ENCODE measurements at places on chromosomes 5 and 9.

DNA sequence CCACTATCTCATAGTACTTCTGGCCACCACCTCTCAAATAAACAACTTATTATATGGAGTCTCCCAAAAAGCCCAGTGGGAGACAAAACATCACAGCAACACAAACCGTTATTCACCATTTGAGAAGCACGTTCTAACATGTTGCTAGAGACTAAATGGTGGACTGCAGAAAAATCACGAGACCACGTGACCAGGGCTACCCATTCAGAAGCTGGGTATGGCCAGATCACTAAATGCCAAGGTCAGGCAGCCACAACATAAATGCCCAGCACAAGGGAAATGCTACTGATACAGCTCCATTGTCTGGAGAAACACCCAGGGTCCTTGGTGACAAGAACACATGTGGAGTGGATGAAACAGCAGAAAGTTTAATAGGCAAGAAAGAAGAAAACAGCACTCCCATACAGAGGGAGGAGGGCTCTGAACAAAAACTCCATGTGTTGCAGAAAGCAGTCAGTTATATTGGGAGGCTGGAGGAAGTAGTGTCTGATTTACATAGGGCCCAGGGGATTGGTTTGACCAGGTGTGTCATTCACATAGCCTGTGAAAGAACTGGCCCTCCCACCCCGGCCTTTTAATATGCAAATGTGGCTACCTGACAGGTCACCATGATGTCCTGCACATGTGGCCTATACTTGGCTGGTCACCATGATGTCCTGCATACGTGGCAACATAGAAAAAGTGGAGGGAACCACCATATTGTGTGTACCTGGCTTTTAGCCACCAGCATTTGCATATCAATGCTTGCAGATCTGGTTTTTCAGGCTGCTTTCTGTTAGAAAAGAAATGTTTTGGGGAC lies 97.2 kb downstream of the TRIM36 start:
- no peak for DNase-seq

DNA sequence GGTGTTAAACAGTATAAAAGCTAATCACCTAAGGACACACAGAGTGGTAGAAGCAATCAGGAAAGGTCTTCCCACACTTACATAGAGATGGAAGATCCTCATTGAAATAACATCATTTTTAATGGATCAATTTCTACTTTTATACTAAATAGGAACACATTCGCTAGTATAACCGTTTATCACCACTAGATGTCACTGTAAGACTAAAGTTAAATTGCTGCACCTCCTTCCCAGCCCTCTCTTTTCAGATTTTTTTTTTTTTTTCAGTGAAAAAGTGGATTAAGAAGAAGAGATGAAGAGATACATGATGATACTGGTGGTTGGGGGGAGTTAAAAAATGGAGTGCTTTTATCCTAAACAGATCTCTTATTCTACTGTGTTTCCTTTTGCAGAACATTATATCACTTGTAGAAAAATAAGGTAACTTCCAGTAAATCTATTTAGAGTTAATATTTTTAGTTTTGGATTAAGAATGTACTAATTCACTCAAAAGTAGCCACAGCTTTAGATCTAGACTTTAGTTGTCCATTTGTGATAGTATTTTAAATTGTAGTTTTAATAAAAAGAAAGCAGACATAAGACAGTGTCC lies 116.9 kb upstream of the ARRDC3 start:
- peak; percentile 83 for DNase-seq

GRCh38 chr5:10331341-10331796 lies 22.1 kb upstream of the MARCHF6 start:
- DNase-seq: no peak

DNA sequence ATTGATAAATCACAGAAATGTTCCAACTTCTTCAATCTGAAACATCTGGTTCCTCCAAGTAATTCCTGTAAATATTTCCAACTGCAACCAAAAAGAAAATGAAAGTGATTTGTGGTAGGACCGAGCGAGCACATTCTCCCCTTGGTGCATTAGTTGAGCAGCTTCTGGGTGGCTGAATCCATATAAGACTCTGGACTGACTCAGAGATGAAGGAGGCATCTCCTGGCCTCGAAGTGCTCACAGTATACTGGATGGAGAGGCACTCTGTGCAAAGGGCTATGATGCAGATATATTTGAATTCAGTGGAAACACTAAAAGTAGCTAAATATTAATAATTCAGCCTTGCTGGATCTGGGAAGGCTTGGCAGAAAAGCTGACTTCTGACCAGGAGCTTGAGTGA lies 265.0 kb downstream of the MARCHF11 start:
- DNase-seq: no peak

GRCh38 chr9:112366591-112366990 lies 13.3 kb upstream of the HSDL2 start:
- DNase-seq: no peak

- no peak for DNase-seq
These were observed 284.1 kb upstream of the PDE4D start for GRCh38 chr5:60177596-60177995.

- DNase-seq: no peak
These were observed 81.4 kb downstream of the PGM5 start for GRCh38 chr9:68437785-68438184.

- DNase-seq: no peak
These were observed 139.6 kb downstream of the GABRB2 start for GRCh38 chr5:161406880-161407279.

DNA sequence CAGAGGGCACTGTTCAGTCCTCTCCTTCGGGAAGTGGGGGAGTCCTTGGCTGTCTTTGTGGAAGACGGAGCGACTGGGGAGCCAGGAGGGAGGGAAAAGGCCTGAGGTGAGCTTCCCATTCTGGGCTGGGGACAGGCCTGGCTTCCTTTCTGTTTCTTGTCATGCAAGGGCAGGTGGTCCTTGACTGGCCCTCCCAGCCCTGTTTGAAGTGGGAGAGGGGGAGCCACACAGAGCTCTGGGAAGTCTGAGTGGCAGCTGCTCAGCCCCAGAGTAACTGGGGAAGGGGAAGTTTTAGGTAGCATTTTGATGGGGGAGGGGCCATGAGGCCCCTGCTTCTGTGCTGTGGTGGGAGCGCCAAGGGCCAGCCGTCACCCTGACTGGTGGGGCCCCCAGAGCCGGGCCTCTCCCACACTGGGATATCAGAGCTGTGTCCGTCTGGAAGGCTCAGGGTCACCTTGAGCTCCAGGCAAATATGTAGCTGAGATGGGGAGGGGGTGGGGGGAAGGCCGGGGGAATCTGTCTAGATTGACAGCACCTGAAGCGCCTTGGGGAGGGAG lies 6.5 kb downstream of the UNC5A start:
- no peak for DNase-seq

DNA sequence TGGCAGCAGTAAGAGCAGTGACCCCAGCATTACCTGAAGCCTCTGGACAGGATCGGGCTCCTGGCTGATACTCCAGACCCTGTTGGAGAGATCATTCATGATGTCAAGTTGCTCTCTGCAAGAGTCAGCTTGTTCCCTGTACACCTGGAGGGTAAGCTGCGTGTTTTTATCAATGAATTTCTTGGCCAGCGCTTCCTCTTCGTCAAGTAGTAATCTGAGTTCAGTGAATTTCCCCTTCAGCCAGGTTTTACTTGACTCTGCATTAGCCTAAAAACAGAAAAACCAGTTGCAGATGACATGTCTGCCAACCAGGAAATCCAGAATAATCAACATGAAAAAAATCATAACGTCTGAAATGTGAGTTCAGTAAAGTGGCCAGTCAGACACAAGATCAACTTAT lies 19.1 kb downstream of the TRIM14 start:
- DNase-seq: no peak

- no peak for DNase-seq
These were observed 95.7 kb upstream of the ALDH1B1 start for GRCh38 chr9:38296807-38297206.

DNA sequence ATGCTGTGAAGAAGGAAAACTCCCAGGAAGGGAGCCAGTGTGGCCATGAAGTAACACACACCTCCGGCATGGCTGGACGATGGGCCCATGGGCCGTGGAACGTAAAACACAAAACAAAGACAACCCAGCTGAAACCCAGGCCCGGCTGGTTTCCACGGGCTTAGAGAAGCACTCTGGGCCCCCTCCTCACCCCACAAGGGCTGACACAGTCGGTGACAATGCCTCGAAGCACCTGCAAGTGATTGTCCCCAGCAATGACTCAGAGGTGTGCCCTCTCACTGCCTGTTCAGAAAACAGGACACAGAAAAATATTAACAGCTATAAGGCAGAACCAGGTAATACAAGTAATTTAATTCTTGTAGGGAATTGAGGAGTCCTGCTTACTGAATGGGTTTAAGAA lies 135.3 kb downstream of the ROR2 start:
- DNase-seq: no peak

GRCh38 chr5:84130006-84130580 lies 254.6 kb downstream of the EDIL3 start:
- no peak for DNase-seq

DNA sequence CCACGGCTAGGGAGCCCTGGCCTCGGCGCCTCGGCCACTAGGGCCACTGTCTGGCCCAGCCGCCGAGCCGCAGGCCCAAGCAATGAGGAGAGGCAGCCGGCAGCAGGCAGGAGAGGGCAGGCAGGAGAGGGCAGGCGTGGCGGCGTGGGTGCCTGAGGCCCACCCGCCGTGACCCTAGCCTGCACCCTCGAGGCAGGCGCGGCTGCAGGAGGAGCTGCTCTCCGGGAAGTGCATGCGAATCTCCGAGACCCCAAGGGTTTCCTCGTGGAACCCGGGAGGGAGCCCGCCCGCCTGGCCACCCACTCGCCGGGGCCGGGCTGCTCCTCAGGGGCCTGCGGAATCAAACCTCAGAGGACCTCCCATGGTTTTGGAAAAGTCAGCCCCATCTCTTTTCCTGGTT lies 9.3 kb downstream of the GRIN1 start:
- DNase-seq: no peak

- DNase-seq: no peak
These were observed 278.0 kb upstream of the SMC2 start for GRCh38 chr9:103816146-103816545.

GRCh38 chr9:107034831-107035230 lies 171.9 kb downstream of the ZNF462 start:
- DNase-seq: no peak

DNA sequence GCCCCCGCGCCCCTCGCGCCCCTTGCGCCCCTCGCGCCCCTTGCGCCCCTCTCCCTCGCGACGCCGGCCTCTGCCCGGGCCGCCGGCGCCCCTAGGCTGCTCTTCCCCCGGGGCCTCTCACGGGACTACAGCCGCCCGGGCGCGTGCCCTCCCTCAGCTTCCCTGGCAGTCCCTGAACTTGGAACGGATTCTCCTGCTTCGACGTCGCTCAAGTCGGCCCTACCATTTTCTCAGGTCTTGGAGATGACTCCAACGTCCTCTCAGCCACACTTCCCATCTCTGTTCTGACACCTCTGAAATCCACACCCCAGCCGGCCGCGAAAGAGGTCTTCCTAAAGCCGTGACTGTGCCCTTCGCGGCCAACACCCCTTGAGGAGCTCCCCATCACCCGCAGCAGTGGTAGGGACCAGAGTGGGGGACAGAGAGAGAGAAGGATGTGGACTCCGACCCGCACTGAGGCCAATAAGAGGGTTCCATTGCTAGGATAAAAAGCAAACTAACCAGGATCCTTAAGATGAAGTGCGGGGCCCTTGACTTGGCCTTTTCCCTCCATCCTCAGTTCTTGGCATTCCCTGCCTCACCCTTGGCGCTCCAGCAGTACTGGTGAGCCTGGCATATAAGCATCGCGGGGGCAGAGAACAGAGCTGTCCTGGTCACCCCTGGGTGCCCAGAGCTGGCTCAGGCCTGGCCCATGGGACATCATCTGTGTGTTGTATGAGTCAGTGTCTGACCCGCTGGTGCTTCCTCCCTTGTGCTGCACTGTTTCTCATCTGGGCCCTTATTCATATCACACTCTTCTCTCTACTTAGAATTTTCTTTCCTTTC lies 38.6 kb upstream of the GARNL3 start:
- DNase-seq: peak; percentile 49

GRCh38 chr5:101418713-101419118 lies 515.6 kb upstream of the ST8SIA4 start:
- DNase-seq: no peak

- DNase-seq: peak; percentile 9
These were observed 7.7 kb upstream of the NFIB start for GRCh38 chr9:14321517-14322130.

DNA sequence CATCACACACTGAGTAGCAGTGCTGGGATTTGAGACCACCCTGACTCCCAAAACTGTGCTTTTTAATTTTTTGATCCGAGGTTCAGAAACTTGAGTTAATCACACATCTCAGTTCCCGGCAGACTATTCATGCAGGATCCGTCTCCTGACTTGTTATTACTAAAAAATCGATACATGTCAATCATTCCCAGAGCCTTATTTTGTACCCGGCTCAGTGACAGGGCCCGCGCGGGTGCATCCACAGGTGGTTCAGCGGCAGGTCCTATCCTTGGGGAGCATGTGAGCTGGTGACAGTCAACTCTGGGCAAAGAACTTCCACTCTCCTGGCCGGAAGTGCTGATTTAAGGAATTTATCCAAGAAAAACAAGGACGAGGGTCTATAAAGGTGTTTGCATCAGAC lies 95.9 kb upstream of the MVB12B start:
- no peak for DNase-seq
